ENCODE measurements at places on chromosomes 4 and X.

- no peak for DNase-seq
Observed at GRCh38 chr4:135204311-135204710, 1002.7 kb upstream of the PABPC4L start.

DNA sequence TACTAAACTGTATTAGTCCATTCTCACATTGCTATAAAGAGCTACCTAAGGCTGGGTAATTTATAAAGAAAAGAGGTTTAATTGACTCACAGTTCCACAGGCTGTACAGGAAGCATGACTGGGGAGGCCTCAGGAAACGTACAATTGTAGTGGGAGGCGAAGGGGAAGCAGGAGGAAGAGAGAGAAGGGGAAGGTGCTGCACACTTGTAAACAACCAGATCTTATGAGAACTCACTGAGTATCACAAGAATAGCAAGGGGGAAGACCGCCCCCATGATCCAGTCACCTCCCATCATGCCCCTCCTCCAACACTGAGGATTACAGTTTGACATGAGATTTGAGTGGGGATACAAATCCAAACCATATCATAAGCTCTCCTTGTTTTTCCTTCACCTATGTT is 40.9 kb downstream of the RPA4 start:
- peak; percentile 11 for DNase-seq

DNA sequence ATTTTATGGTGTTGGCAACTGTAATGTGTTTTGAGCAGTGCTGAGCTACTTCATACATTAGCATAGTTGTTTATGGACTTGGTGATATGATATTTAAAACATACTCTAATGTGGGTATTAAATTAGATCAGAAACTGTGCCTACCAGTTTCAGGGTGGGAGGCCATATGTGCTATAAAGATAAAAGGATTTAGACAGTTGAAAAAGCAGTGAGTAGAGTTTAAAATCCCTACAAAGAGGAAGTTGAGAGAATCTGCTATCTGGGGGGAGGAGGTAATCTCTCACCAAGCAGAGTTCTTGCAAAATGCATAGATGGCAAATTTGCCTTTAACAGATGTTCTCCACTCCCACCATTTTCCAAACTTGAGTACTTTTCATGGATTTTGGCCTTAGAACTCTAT is 154.5 kb downstream of the SPOCK3 start:
- DNase-seq = no peak

- DNase-seq = no peak
Observed at GRCh38 chr4:4672402-4672801, 130.6 kb upstream of the STX18 start.

- no peak for DNase-seq
Observed at GRCh38 chr4:182608525-182608924, 308.7 kb downstream of the DCTD start.

DNA sequence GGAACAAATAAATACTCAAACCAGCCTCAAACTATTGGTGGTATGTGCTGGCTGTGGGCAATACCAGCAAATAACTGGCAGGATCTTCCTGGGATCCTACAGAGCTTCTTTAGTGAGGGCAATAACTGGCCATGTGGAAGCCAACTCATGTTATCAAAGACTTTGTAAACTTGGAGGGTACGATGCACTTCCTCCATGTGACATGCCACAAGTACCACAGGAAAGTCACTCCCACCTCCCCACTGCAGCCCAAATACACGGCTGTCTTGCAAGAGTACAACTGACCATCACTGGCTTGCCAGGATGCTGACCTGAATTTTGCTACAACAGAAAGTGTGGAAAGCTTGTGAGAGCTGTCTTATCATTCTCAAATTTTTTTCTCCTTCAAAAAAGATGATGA is 93.3 kb upstream of the MAML3 start:
- DNase-seq = no peak

GRCh38 chrX:77442728-77443127 is 4.5 kb upstream of the FGF16 start:
- DNase-seq = no peak

DNA sequence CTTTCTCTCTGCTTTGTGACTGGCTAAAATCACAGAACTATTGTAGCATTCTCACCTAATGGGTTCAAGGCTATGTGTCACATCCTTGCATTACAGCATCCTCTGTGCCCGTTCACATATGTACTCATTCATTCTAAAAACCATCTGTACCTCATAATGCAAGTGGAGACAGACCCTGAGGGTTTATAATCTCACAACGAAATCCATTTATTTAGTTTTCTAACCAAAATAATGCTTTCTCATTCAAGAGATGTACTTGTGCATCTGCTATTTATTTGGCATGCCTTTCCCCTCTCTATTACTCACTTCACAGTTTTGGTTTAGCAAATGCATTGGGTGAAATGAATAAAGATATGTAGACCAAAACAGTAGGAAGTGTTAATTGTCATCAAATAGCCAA is 261.5 kb downstream of the DCHS2 start:
- DNase-seq = no peak

DNA sequence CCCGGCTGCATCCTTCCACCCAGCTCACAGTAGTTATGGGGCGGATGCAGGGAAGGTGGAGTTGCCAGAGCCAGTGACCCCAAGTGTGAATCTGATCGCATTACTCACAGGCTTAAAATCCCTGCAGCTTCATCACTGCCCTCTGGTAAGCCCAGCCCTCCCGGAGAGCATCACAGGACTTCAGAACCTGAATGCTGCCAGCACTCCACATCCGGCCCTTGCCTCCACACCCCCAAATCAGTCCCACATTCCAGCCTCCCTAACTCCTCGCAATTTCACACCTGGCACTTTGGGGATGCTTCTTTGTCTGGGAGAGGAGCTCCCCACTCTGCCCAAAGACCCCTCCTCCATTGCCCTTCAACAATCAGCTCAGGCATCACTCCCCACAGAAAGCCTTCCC is 15.6 kb downstream of the RASL11B start:
- no peak for DNase-seq

- DNase-seq = peak; percentile 43
Observed at GRCh38 chr4:15902746-15903145, 35.8 kb downstream of the FGFBP1 start.

DNA sequence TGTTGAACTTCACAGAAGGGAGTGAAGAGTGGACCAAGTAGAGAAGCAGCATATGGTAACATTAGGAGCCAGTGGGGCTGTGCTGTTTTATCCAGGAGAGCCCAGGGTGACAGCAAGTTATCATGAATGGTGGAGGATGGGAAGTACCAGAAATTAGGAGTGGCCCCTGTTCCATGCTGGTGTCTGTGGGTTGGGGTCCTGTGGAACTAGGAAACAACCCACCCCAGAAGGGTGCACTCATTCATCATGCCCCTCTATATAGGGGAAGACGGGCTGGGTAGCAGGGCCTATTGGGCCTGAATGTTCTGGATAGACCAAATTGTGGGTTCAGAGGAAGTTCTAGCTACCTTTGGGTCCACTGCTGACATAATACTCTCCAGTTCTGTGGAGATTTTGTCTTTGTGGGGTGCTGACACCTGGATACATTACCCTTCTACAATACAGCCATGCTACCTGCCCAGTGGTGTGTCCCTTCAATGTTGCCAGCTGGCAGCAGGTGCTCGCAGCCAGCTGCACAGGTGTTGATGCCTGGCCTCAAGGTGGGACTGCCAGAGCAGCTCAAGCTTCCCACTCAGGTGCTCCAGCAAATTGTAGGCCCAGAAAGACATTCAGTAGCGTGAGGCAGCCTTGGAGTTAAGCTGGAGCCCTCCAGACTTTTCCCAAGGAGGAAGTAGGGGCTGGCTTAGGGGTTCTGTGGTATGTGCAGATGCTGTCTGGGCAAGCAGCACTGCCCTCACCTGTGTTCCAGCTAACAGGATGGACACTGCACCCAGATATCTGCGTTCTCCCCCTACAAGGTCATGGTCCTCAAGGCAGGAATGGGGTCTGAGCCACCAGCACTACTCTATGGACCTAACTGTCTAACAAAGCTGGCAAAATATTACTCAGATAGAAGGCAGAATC is 106.5 kb downstream of the NHSL2 start:
- DNase-seq = no peak

Data from suppressor macrophage treated with lipopolysaccharide for 1 hour (primary cell).